ENCODE measurements at places on chromosomes 3 and 15. TPM values are rescaled to one million over a fixed set of nuclear protein-coding genes. Genes with fewer than 3 reads are reported as not detected.

CHRM5 gene
- not detected for total RNA-seq

PLA2G4D gene
- not detected for total RNA-seq

PLA2G4B gene
- 1.8 TPM for total RNA-seq

MAGEF1 gene
- total RNA-seq, result 28.8 TPM

DNA sequence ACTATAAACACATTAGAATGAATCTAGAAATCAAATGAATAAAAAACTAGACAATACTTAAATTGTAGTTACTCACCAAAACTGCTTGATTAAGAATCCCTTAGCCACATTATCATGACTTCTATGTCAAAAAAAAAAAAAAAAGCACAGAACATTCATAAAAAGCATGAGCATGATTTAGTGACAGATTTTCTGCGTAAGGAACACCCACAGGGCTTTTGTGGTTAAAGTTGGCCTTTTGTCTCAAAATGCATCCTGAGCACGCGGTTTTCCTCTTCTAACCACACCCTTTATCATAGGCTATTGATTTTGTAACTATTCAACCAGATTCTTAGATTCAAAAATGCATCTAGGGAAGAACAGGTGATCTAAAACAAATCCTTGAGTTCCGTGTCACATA is 334.0 kb upstream of the NR2F2 start:
- peak; percentile 69 for DNase-seq

- DNase-seq, result no peak
Observed at GRCh38 chr3:113118336-113118735, 93.0 kb upstream of the BOC start.

DNA sequence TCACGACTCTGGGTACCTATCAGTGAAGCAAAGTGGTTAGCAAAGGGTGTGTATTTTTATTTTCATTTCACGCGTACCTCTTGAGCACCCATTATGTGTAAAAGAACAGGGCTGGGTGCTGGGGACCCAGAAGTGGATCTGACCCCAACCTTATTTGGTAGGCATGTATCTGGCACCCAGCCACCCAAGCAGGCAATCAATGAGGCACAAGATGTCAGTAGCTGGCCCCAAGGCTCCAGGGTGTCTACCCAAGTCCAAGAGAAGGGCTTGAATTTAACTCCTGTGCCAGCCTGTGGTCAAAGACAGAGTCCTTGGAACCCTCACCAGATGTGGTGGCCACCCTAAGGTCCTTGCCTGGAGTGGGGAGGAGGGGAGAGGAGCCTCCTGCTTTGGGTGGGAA is 5.7 kb downstream of the PLEKHO2 start:
- no peak for DNase-seq

- no peak for DNase-seq
Observed at GRCh38 chr3:156253150-156253549, 132.8 kb downstream of the KCNAB1 start.

- no peak for DNase-seq
Observed at GRCh38 chr15:50068016-50068415, 51.0 kb downstream of the ATP8B4 start.

- DNase-seq, result no peak
Observed at GRCh38 chr15:50824514-50824913, 59.0 kb upstream of the SPPL2A start.

Measured in astrocyte (in vitro differentiated cells and primary cell).